ENCODE measurements at places on chromosomes 12 and 14.

- no peak for DNase-seq
Observed at GRCh38 chr12:75812271-75813018, 219.1 kb downstream of the PHLDA1 start.

DNA sequence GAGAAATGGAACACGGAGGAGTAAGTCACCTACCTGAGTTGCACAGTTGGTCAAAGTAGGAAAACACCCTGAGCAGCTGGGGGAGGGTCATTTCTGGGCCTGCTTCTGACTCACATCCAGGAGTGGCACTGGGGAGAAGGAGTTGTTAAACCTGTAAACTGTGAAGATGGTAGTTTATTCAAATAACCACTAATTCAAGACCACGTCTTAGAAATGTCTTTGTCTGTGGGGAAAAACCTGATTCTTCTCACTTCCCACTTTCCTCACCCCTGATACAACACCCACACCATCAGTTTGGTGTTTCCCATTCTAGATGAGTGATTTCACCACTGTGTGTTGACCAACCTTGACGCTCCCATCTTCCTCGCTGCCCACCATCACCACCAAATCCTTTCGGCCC, 207.1 kb downstream of the ANO4 start:
- no peak for DNase-seq

DNA sequence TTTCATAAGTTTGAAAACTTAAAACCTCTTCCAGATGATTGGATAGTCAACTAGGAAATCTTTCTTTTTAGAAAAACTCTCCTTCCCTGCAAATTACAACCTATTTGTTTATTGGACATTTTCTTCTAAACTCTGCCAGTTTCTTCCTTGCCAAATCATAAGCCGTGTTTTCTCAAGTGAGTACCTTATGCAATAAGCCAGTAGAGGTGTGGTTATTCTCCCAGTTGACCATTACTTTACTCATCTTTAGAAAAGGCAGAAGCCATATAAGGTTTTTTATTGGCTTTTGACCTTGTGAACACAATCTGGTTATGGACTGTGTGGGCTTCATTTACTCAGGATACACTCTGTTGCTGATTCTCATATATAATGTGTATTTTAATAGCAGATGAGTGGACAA, 14.6 kb downstream of the ACTR6 start:
- no peak for DNase-seq

DNA sequence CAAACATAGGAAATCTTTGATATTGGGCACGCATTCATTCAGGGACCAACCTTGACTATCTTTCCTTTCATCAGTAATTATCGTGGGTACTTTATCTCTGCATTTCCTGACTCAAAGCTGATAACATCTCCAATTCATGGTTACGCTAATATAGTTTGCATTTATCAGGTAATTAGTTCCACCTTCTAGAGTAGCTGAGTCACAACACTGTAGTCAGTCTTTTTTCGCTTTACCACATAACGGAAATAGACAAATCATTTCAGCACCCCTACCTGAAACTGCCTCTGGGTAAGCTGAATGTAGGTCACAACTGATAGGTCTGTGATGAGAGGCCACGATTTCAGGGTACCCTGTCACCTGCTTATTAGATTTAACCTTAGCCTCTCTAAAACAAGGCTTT, 36.7 kb upstream of the IL22 start:
- DNase-seq, result no peak

DNA sequence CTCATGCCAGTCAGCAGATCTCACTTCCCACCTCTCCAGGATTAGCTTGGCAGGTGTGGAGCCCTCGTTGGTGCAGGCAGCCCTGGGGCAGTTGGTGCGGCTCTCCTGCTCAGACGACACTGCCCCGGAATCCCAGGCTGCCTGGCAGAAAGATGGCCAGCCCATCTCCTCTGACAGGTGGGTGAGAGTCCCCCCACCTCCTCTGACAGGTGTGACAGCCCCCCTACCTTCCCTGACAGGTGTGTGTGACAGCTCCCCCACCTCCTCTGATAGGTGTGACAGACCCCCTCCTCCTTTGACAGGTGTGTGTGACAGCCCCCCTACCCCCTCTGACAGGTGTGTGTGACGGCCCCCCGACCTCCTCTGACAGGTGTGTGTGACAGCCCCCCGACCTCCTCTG, 26.3 kb downstream of the PAPLN start:
- no peak for DNase-seq

Data from NK-92 treated with Interleukin-12 subunit alpha and Interleukin-12 subunit beta, amount 100 ng/mL, for 24 hours (cell line).